ENCODE measurements at places on chromosomes 4 and X.

DNA sequence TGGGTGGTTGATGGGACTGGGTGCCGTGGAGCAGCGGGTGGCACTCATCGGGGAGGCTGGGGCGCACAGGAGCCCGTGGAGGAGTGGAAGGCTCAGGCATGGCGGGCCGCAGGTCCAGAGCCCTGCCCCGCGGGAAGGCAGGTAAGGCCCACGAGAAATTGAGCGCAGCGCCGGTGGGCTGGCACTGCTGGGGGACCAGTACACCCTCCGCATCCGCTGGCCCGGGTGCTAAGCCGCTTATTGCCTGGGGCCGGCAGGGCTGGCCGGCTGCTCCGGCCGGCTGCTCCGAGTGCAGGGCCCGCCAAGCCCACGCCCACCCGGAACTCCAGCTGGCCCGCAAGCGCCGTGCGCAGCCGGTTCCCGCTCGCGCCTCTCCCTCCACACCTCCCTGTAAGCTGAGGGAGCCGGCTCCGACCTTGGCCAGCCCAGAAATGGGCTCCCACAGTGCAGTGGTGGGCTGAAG, 85.1 kb upstream of the FAT4 start:
- no peak for DNase-seq

- no peak for DNase-seq
These were observed 973.3 kb upstream of the FTHL17 start for GRCh38 chrX:32045149-32045548.

- DNase-seq = no peak
These were observed 812.9 kb upstream of the AGA start for GRCh38 chr4:178255172-178255571.

GRCh38 chrX:144219035-144219434, 335.2 kb downstream of the UBE2NL start:
- DNase-seq = peak; percentile 1

DNA sequence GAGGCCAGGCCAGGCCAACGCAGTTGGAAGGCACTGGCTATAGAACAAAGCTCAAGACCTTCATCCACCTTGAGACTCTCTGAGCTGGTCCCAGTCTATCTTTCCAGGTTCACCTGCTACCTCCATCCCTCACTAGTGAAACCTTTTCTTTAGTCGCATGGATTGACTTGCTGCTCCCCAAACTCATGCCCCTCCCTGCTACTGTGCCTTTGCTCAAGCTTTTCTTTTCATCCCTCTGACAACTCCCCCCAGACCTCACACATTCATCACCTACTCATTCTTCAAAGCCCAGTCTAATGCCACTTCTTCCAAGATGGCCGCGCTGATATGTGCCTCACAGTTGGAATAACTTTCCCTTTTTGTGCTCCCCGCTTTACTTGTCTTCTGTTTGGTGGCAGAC, 58.0 kb downstream of the CNGA2 start:
- DNase-seq = no peak

- DNase-seq = no peak
These were observed 75.4 kb downstream of the TMEM131L start for GRCh38 chr4:153541456-153542096.

DNA sequence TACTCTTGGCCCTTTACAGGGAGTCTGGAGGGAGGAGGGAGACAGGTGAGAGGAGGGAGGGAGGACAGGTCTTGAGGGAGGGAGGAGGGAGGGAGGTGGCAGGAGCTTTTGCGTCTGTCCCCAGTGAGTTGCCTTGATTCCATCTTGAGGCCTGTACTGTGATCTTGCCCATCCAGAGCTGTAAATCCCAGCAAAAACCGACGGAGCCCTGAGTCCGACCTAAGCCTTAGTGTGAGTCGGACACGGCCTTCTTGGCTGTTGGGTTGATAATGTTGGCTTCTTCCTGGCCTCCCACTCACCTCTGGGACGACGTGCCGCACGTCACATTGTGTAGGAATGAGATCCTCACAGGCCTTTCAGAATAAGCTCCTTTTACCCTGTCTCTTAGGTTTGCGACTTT, 72.5 kb downstream of the RGS12 start:
- DNase-seq = no peak

DNA sequence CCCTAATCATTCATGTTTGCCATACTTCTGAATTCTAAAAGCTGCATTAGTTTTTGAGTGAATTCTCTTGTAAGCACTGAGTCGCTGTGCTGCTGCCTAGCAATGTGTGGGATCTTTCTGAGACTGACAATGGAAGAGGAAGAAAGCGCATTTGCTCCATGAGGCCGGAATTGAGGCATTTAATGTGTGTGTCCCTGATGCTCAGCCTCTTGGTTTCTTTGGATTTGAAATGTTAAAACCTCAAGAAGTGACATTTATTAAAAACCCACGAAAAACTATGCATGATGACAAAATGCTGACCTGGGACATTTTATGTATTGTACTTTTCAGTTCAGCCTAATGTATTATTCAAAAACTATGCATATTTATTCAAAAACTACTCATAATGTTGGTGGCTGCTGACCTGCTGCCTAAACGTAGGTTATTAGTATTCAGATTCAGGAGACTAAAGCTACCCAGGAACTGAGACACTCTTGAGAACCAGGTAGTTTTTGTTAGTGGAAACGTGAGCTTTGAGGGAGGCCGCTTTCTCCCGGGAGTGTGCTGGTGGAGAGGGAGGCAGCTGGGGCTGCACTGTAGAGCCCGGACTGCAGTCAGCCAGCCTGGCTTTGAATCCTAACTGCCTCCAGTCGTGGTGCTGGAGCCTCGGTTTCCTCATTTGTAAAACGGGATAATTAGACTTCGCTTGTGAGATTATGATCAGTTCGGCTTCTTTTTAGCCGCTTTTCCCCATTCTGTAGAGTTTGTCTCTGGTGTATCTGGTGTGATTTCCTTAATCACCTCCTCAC, 11.3 kb downstream of the RGS12 start:
- no peak for DNase-seq

- no peak for DNase-seq
These were observed 262.5 kb downstream of the GRID2 start for GRCh38 chr4:92566269-92566668.

- DNase-seq = no peak
These were observed 23.4 kb upstream of the CFAP299 start for GRCh38 chr4:80312124-80312523.

DNA sequence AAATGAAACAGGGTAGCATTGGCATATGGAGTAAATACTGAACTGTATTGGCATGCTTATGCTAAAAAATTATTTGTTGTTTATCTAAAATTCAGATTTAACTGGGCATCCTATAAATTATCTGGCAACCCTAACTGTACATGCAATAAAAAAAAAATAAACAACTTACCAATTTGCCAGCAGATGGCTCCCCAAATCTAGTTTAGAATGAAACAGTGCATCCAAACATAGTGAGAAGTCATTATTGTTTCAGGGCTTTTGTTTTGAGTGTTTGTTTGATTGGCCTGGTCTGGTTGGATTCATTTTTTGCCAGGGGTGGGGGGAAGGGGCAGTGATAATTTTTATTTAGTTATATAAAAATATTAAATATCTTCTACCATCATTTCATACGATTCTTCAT, 12.8 kb upstream of the NSUN7 start:
- peak; percentile 54 for DNase-seq

GRCh38 chr4:10762561-10762960, 78.0 kb upstream of the CLNK start:
- no peak for DNase-seq

DNA sequence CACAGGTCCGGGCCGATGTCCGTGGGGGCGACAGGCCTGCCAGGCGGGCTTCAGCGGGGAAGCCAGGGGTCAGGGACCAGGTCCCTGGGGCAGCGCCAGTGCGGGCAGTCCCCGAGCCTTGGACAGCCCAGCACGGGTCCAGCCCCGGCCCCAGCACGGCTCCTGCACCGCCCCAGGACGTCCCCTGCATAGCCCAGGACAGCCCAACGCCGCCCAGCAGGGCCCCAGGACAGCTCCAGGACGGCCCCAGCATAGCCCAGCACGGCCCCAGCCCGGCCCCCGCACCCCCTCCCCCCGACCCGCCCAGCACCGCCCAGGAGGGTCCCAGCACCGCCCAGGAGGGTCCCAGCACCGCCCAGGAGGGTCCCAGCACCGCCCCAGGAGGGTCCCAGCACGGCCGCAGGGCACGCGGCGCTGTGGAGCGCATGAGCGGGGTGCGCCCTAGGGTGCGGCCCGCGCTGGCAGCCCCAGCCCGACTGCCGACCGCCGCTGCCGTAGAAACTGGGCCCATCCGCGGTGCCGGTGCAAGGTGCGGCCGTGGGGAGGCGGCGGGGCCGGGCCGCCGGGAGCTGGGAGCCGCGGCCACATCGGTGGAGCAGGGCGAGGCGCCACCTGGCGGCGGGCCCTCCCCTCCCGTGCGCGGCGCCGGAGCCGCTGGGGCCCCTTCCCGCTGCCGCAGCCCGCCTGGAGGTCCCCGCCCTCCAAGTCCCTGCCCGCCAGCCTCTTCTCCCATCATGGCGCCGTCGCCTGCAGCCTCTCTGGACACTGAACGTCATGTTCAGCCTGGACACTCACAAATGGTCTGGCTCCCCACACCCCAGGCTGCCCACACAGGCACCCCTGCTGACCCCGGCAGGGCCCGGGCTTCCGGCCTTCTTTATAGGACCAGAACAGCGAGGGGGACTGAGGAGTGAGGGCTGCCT, 106.8 kb upstream of the NKX1-1 start:
- no peak for DNase-seq

- DNase-seq = peak; percentile 20
These were observed 14.1 kb downstream of the GRK4 start for GRCh38 chr4:2977211-2978088.

DNA sequence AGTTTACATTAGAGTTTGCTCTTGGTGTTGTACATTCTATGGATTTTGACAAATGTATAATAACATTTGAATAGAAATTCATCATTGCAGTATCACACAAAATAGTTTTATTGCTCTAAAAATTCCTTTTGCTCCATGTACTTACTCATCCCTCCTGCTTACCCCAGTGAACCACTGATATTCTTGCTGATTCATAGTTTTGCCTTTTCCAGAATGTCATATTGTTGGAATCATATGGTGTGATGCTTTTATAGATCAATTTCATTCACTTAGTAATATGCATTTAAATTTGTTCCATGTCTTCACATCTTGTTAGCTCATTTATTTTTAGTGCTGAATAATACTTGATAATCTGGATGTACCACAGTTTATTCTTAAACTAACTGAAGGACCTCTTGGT, 1593.2 kb downstream of the C4orf33 start:
- DNase-seq = no peak

DNA sequence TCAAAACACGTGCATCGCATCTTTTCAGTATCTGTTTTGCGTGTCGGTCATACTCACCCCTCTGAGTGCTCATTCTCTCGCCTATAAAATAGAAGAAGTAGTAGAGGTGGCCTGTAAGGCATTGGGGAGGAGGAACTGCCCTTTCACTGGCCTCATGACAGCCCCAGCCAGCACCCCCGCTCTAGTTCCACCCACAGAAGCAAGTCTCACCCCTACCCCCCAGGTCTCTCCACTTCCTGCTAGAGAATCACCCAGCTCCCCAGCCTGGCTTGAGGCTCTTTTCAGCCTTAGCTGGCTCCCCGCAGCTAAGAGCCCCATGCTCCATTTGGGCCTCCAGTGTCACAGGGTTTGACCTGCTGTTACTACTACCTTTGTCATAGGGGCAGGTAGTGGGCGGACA, 11.8 kb downstream of the HDAC6 start:
- DNase-seq = no peak

GRCh38 chr4:25919676-25920075, 5.7 kb downstream of the SMIM20 start:
- no peak for DNase-seq

DNA sequence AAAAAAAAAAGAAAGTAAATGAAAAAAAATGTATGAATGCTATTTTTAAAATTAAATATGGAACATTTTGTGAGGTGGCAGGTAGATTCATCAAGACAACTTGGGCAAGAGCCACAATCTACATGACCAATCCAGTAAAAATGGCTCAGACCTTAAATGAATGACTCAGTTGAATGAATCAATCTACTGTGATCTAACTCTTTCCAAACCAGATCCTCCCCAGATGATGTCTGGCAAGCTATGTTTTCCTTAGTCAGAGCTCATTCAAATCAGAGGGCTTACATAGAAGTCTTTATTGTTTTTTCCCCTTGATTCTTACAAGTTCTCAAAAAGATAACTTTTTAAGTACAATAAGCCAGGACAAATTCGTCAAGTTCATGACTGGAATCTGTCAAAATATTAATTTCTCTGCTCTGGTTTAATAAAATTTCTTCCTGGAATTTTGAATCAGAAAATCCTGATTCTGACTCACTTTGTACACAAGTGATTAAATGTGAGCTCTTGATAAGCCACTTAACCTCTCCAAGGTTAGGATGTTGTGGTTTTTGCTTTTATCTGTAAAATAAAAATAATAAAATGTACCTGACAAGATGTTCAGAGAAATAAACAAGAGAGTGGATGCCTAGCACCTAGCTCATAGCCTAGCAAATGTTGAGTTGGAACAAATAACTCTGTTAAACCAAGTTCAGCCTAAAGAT, 105.6 kb upstream of the SMIM31 start:
- DNase-seq = peak; percentile 86

DNA sequence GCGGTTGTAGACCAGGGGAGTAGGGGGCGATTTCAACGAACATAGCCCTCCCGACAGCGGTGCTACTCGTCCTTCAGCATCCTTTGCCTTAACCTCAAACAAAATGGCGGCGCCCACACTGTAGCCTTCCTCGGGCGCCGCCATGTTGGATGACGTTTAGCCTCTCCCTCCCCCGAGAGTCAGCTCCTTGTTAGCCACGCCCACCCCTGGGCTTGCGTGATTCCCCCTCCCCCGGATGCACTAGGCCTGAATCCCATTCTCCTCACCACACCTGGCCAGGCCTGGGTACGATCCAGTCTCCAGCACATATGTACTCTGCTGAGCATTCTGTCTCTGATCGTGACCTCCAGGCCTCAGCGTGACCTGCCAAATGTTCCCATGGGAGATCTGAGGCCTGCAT, 49.0 kb upstream of the ZNF157 start:
- no peak for DNase-seq

DNA sequence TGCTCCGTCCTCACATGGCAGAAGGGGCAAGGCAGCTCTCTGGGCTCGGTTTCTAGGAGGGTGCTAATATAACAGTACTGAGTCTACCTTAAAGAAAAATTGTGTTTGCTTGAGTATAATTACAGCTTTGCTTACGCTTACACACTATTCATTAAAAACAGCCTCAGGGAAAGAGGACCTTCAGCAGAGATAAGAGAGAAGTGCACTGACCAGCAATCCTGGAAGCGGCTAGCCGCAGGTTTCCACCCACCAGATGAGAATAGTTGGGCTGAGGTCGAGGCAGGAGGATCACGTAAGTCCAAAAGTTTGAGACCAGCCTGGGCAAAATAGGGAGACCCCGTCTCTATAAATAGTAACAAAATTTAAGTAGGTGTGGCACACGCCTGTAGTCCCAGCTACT, 15.2 kb upstream of the MRFAP1 start:
- DNase-seq = no peak

DNA sequence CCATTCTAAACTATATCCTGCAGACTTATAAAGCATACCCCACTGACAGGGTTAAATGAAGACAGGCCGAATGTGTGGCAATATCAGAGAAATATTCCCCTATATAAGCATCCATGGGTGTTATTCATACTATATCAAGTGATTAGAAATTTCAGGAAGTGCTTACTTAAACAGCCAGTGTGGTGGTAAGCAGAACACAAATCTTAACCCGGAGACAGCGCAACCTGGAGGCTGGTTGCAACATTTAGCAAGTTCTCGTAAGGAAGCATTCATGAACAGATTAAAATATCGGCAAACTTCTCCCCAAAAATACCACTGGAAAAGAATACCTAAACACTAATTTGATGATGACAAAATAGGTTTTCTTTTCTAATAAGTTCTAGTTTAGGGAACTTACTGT, 261.2 kb downstream of the CBLL2 start:
- no peak for DNase-seq

All from RWPE1 (cell line).